K562 (cell line): ENCODE measurements at places on chromosomes 16 and 17.

GRCh38 chr16:77668201-77668600, 54.1 kb upstream of the NUDT7 start:
- DNase-seq = no peak

- no peak for DNase-seq
These were observed 105.8 kb downstream of the SDK2 start for GRCh38 chr17:73538445-73538844.

DNA sequence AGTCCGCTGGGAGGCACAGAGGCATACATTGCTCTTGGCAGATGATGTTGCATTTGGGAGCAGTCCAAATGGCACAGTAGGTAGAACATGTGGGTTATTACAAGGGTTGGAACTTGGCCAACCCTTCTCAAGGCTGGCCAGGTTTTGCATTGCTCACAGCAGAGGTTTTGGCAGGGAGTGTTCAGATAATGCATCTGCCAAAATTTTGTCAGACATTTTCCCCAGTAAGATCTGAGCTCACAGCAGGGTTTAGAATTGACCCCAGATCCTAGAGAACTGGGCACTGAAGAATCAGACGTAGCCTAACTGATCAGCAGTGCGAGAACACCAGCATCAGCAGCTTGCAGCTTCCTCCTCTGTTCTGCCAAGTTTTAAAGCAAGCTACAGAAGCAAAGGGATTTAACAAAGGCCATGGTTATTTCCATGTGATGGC, 468.8 kb upstream of the KIF2B start:
- DNase-seq = no peak

GRCh38 chr17:7862692-7863437, 5.1 kb downstream of the CYB5D1 start:
- DNase-seq = peak; percentile 30

DNA sequence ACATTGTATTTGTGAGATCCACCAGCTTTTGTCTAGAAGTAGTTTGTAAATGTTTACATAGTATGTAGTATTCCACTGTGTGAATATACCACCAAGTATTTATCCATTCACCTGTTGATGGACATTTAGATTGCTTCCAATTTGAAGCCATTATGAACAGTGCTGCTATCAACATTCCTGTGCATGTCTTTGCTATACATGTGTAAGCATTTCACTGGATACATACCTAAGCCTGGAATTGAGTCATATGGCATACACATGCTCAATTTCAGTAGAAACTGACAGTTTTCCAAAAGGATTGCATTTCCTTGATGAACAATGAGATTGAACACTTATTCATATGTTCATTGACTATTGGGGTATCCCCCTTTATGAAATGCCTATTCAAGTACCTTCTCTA, 540.6 kb upstream of the SOX9 start:
- no peak for DNase-seq
